SK-N-SH treated with all-trans-retinoic acid at 6 μM for 48 hours (cell line): ENCODE measurements at places on chromosomes 2 and 18.

DNA sequence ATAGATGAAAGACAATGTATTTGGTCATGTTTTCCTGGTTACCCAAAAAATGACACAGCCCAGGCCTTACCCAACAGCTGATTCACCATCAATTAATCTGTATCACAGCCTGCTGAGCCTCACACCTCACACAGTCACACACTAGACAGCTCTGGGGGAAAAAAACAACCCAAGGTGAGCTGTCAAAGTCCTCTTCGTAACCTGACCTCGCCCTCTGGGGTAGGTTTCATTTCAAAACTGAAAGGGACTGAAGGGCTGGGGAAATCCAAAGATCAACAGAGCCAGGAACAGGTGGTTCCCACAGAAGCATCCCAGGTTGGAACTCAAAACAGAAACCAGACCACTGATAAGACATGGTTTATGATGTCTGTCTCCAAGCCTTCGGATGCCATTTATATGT lies 18.2 kb upstream of the PCBP1 start:
- no peak for ATAC-seq

DNA sequence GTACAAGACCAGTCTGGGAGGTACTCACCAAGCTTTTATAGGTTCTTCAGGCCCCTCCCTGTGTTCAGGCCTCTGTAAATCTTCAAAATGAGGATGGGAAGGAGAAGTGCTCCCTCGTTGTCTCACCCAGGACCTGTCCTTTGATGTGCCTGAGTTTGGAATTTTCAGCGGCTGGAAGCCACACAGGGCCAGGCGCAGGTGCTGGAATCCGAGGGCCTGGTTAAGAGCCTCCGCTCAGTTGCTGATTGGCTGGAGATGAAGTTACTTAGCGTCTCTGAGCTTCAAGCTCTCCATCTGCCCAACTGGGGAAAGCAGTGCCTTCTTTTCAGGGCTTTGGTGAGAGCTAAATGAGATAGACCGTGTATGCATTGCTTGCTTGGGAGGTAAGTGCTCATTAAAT lies 30.0 kb downstream of the HJURP start:
- no peak for ATAC-seq

DNA sequence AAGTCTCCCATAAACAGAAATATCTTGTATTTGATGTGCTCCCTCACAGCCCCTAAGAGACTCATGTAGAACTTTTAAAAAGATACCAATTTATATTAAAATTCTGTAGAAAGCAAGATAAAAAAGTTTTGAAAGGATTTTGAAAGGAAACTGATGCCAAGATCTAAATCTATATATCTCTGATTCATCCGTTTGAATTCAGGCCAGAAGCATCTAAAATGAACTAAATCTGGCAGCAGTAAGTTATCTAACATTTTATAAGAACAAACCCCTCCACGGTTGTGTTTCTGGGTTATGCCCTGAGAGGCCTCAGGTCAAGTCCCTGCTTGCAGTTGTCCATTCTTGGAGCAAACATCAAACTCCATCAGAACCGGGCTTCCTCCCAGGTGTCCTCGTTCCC lies 165.8 kb downstream of the FBXO15 start:
- no peak for ATAC-seq

GRCh38 chr2:229059331-229060033 lies 211.6 kb downstream of the PID1 start:
- no peak for ATAC-seq

DNA sequence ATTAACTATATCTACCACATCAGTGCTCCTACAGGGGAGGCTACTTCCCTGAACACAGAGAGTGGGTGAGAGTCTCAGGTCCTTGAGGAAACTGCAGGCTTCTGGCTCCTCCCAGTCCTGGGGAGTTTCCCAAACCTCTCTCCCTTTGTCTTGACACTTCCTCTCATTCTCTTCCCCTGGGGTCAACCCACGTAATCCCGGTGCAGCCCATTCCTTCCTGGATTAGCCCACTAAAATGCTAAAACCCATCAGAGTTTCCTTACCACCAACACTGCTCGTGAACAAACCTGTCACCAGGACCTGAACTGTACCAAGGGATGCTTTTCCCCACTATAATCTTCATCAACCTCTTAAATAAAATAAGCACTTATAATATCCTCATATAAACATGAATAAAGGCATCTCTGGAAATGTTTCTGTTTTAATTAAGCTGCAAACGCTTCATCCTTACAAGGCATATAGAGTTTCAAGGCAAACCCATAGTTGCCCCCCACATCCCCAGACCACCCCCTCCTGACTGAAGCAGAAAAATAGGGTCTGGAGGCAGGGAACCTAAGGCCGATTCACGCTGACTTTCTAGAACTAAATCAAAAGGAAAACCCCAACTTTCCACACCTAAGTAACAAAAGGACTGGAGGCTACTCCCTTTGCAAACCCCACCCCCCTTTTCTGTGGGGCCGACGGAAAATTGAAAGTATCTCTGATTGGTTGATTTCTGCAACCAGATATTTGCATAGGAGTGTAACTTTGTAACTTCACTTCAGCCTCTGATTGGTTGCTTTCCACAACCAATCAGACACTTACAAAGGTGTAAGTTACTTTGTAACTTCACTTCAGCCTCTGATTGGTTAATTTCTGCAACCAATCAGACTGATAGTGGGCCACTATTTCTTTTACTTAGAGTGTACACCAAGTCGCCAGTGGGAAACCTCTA lies 19.0 kb downstream of the TMSB10 start:
- ATAC-seq = no peak; the same call in 2 of the 3 replicates

DNA sequence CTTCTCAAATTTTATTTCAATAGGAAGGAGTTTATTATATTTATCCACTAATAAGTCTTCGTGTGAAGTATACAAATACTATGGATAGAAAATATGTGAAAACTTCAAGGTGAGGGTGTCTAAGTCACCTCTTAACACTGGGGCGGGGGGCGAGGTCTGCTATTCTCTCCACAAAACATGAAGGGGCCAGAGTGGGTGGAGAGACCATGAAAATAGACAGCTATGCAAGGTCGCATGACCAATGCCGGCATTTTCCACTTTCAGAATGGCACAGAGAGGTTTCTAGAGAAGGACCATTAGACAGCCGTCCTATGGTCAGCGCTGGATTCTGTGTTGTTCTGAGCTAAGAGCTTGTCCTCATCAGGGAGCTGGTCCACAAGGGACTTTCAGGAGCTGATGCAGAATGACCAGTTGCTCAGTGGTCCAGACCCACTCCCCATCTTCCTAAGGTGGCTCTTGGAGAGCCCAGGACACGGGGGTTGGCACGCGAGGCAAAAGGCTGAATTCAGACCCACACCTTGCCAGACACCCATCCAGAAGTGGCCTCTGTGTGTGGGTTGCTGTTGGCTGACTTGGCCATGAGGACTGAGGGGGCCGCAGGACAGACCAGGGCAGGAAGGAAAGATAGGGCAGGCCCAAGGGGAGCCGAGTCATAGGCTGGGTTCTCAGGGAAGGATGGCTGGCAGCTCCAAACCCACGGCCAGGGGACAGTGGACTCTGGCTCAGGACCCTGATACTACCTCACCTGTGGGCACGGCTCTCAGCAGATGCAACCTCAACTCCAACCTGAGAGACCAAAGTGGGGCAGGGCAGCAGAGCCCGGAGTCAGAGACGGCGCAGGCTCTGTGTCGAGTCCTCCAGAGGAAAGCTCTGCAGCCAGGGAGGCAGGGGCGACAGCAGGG lies 69.8 kb downstream of the NDUFA10 start:
- ATAC-seq = no peak

DNA sequence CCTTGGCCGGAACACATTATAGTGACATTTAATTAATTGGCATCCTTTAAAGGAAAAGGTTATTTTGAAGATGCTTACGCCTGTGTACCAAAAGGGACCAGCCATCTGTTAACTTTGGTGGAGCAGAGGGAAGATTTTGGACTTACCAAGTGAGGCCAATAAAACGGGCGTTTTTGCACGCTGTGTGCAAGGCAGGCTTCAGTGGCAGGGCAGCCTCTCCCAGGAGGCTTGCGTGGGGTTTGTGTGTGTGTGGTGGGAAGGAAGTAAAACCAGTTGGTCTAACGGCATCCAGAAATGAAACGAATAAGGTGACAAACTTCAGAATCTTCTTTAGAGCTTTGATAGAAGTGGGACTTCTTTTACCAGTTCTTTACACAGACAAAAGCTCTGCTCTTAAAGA lies 191.7 kb downstream of the PRKCE start:
- ATAC-seq = no peak

GRCh38 chr18:37447962-37448888 lies 117.4 kb downstream of the CELF4 start:
- no peak for ATAC-seq

DNA sequence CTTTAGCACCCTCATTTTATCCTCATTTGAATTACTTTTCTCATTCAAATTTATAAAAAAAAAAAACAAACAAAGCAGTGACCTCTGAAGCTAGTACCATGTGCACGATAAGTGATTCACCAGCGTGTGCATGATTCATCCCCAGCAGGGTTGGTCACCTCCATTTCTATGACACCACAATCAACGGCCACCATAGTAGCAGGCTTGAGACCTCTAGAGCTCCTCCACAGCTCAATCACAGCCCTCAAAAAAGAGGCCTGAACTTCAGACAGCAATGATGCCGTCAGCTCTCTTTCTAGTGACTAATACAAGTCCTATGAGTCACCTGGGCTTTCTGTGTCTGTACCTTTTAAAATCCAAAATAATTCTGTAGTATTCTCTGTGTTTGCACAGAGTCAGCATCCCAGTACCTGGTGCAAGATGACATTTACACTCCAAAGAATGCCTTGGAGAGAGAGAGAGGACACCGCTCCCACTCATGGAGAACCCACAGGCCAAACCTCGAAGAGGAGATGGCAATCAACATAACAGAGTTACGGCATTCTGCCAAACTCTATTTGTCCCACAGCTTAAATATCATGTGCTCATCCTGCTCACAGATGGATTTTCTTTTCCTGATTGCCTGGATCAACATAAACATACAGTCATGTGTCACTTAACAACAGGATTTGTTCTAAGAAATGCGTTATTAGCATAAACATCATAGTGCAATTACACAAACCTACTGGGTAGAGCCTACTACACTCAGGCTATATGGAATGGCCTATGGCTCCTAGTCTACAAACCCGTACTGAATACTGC lies 58.7 kb downstream of the L3MBTL4 start:
- ATAC-seq = no peak
